ENCODE measurements at places on chromosomes 5 and 9.

- DNase-seq, result no peak
Measured at GRCh38 chr5:35881758-35882157, 25.1 kb downstream of the IL7R start.

GRCh38 chr9:75001719-75002421 lies 26.2 kb downstream of the CARNMT1 start:
- no peak for DNase-seq

DNA sequence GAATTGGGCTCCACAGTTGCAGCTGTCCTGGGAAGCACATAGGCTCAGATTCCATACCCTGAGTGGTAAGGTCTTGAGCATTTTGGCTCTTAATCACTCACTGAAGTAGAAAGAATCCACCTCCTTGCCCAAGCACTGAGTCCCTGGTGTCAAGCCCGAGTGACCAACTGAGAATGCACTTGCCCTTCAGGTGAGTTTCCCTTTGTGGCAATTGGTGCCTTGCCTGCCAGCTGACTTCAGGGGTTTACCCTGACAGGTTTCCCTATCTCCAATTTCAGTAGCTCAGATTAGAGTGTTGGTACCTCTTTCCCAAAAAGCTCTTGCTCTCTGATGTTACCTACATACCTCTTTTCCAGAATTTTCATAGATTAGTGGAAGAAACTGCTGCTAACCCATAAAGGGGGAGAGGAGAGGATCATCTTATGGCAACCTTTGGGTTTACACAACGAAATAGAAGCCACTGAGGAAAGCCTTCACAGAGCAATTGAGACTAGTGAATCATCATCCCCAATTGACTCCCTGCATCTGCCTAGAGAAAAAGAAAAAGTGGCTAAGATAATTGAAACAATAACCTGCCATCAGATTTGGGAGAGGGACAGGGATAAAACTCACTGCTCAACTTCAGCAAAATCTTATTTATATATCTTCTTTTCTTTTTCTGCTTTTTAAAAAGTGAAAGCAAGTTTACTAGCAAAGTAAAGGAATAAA lies 48.6 kb downstream of the CCL28 start:
- DNase-seq, result no peak

- DNase-seq, result no peak
Measured at GRCh38 chr5:143398451-143399237, 4.8 kb downstream of the NR3C1 start.

DNA sequence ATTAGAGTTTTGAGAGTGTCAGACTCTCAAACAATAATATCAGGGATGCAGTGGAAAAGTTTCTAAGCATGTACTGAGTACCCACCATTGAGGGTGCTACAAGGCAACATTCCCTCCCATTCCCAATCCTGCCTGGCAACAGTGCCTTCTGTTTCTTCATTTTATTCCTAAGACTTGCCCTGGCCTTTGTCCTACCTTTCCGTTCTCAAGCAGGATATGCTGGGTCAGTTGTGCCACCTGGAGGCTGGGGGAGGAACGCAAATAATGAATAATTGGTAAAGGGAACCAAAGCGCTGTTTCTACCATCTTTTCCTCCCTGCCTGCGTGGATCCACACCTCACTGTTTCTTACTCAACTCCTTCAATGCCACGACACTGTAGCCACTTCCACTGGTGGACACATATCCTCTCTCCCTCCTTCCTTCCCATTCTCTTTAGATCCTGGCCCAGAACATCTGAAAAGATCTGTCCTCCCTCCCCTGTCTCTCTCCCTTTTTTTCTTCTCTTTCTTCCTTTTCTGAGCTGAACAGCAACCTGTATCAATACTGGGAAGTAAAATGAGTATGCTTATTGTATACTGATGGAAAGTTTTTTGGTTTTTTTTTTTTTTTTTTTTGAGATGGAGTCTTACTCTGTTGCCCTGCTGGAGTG lies 149.5 kb downstream of the C9orf152 start:
- peak; percentile 25 for DNase-seq

- no peak for DNase-seq
Measured at GRCh38 chr5:171641891-171642290, 143.7 kb upstream of the SMIM23 start.

GRCh38 chr5:146291421-146292074 lies 47.1 kb upstream of the POU4F3 start:
- DNase-seq, result no peak

Measured in activated T-cell treated with anti-CD3 and anti-CD28 coated beads for 4 hours (primary cell).